ENCODE measurements at places on chromosomes 6 and 20.

DNA sequence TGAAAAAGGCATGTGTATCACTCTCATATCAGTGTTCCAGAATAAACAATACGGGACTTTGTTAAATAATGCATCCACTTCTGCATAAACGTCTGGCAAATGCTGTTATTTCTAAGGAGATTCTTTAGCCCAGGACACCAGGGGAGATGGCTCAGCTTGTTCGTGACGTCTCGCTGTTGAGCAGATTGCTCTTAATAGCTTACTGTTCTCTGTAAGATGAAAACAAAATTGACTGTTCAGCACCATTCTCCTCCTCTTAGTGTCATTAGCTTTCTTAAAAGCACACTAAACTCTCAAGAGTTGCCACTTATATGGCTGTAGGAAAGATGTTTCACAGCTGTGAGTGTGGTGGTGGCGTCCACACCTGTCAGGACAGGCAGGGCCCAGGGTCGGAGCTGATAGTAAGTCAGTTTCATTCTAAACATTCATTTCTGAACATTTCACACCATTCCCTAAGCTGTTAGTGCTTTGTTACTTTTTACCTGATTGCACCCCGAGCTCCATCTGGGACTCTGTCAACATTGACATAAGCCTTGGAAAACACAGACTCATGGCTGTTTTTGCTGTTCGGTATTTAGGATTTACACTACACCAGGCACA lies 132.1 kb downstream of the ZDHHC14 start:
- DNase-seq = no peak

GRCh38 chr6:134169871-134170486 lies 117.6 kb upstream of the SLC2A12 start:
- DNase-seq = no peak

DNA sequence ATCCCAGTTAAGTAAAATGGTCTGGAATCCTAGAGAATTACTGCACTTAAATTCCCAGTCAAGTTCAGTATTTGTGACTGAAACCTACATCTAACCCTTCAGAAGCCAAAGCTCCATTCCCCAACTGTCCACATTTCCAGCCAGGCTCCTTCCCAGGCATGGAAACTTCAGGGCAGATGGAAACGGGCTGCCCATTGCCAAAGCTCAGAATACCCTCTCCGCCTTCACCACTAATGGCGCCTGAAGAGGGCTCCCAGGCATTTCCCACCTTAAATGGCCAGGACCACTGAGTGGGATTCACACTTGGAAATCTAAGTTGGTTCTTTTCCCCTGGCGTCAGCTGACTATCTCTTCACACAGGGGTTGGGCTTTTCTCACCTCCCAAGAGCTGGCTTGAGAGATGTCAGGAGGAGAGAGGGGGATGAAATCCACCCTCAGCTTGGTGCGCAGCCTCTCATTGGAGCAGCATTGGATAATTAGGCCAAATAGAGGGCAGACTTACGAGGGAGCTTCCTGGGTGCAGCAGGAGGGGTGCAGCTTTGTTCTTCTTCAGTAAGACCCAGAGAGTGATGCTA lies 82.9 kb downstream of the ANKRD60 start:
- no peak for DNase-seq

DNA sequence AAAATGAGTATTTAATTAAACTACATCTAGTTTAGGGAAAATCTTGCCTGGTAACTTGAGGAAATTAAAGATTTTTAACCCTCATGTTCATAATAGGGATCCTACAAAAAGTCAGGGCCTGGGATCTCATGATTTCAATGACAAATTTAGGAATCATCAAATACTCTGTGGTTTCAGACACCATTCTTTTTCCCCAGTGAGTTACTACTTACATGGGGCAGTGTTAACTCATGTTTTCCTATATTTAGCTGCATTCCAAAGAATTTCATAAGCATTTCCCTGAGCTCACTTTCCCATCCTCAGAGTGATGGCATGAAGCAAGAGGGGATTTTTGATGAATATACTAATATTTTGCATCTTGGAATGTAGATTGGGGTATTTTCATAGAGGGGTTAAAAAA lies 321.7 kb downstream of the CENPW start:
- DNase-seq = no peak

DNA sequence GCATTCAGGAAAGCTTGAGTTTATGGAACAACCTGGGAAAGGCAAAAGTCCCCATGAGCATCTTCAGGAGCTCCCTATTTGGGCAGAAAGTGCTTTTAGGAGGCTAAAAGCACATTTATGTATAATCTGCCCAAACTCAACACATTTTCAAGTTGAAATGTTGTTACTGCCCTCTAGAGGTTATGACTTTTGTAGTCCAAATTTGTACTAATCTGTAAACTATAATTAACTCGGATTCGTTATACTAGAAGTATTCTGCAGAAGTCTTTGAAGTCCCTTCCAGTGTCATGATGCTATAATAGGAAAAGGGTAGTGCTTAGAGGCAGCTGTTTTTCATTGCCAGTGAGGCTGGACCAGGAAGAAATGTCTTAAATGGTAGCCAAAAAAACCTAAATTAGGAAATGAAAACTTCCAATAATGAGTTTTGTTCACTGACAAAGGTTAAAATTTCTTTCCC lies 44.8 kb upstream of the EMILIN3 start:
- no peak for DNase-seq

DNA sequence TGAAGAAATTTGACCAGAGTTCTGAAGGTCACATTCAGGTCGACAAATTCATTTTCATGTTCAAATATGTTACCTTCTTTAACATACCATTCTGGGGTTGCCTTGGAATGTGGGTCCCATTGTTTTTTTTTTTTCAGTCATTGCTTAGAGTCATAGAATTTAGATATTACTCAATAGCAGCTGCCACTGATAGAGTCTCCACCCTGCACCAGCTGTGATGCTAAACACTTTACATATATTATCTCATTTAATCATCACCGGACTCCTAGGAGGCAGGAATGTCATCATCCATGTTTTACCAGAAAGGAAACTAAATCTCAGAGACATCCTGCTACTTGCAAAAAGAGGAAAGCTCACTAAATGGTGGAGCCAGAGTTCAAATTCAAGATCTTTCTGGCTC lies 204.7 kb downstream of the ESR1 start:
- DNase-seq = no peak

- no peak for DNase-seq
Measured at GRCh38 chr6:93358435-93358834, 60.9 kb downstream of the EPHA7 start.

DNA sequence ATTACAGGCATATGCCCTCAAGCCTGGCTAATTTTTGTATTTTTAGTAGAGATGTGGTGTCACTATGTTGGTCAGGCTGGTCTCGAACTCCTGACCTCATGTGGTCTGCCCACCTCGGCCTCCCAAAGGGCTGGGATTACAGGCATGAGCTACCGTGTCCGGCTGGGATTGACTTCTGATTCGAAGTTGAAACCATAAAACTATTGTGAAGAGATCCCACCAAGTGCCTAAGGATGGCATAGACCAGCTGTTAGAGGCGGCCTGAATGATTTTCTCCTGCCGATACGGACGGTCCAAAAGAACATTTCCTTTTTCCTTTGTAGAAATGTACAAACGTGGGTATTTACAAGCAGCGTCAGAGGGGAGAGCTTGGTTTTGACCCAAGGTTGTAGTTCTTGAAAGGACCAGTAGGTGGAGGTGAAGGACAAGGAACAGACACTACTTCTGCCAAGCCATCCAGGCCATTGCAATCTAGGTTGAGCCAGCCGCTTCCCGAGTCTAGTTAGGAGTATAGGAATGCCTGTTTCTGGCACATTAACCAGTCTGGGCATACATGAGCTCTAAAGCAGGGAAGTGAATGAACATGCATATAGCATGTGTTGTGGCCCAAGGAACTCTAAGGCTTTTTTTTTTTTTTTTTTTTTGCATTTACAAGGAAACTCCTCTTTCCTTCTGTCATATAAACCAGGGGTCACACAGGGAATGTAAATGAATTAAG lies 29.0 kb downstream of the MOCS3 start:
- DNase-seq = peak; percentile 69

- DNase-seq = no peak
Measured at GRCh38 chr6:73180763-73181619, 44.3 kb downstream of the KHDC1L start.

- DNase-seq = no peak
Measured at GRCh38 chr6:87682310-87682709, 19.7 kb downstream of the AKIRIN2 start.

DNA sequence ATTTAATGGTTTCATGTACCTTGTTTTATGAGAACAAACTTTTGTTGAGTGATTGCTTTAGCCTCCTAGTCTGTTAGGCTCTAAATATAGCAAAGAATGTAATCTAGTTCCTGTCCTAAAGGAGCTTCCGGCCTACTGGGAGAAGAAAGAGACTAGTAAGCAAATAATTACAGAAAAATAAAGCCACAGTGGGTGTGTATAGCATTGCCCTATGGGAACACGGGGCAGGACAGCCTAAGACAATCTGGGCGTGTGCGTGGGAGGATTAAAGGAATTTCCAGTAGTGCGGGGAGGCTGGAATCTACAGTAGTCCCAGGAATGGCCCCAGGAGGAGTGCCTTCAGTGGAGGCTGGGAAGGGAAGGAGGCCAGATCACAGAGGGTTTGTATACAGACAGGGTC lies 98.1 kb upstream of the AKAP12 start:
- DNase-seq = no peak

DNA sequence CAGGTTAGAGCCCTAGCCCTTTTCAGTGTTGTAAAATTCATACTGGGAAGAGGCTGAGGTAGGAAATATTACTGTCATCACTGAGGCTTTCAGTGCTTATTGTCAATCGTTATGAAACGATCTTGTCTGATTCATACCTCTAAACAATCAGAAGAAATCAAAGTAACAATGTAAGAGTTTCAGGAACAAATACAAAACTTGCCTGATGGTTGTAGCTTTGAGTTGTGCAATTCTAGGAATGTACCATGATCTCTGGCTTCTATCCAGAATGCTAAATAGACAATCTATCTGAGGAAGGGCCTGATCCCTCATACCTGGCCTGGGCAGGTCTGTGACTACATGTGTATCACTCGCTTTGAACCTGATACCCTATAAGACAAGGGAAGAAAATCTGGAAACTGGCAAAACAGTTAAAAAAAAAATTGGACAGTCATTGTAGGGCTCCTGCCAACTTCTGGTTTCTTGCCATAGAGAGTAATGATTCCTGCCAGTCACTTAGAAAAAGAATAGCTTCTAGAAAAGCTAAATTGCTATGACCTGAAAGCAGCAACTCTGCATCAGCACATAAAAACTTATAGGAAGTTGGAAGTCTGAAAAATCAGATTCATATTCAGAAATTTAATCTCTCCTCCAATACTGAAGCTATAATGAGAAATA lies 234.7 kb downstream of the BTBD9 start:
- no peak for DNase-seq

GRCh38 chr6:170091639-170092579 lies 199.0 kb downstream of the DLL1 start:
- peak; percentile 18 for DNase-seq

DNA sequence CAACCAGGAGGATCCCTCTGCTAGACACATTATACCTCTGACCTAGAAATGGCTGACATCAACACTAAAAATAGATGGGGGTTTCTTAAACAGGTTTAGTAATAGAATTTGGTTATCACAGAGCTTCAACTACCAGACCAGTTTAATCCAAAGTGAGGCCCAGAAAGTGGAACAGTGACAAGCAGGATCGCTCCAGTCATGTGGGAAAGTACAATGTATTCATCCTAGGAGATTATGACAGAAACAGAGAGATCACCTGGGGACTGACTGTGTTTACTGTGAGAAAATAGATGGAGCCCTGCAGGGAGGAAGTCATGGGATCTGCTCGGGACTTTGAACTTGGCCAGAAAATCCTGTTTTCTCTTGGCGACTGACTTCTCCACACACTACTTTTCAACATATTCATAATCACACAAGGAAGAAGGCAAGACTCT lies 238.7 kb upstream of the SOX4 start:
- no peak for DNase-seq

- no peak for DNase-seq
Measured at GRCh38 chr6:142002825-142003405, 129.8 kb upstream of the GJE1 start.

- peak; percentile 68 for DNase-seq
Measured at GRCh38 chr20:64077876-64078551, 1.3 kb downstream of the RGS19 start.

DNA sequence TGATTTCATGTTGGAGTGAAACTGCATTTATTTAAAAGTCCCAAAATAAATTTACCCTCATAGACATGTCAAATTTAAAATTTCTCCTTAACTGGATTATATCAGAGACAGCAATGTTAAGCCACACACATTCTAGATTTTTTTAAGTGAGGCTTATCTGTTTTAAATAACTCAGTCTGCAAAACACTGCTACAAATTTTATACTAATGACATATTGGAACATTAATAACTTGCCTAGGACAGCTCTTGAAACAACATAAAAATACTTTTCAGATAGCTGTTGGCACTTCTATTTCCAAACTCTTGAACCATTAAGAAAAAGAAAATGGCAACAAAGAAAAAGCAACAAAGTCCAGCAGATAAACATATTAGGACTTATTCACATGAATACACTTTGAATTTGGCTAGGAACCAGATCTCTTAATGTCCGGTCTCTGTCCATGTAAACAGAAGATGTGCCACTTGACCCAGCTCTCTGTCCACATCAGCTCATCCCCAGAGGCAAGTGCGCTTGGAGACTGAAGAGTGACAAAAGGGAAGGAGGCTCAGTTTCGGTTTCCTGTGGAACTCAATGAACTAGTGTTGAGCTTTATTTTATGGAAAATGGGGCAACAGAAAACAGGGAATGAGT lies 219.3 kb upstream of the THBS2 start:
- DNase-seq = no peak

GRCh38 chr6:36734486-36735060 lies 36.9 kb downstream of the RAB44 start:
- DNase-seq = no peak

DNA sequence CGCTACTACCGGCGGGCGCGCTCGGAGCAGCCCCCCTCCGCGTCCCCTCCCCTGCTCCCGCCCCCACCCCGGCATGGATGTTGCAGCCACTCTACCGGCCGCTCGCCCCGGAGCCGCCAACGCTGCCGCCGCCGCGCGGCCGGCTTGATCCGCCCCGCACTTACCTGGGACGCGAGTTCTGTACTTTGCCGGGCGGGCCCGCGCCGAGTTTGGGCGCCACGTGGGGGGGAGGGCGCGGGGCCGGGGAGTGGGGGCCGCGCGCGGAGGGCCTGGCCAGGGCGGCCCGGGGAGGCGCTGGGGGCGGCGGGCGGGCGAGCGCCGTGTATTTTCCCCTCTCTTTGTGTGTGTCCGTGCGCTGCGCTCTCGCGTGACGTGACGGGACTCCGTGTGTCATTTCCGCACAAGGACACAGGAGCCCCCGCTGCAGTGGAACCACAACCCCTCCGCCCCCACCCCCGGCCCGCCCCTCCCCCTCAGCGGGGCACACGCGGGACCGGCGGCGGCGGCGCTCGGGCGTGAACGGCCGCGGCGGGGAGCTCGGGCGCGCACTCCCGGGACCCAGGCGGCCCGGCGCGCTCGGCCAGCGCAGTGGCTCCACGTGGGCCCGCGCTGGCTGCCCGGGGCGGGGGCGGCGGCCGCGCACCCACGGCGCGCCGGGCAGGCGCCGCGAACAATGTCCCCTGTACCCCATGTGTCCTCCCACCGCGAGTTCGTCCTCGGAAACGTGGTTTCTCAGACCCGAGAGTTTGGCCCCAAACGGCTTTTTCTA lies at the start of gene BEND3:
BEND3 (minus strand) TSS at position 590 of the 769 bp plus-strand sequence. CDS start 16,230 bp downstream, outside the sequence.
- DNase-seq = peak; percentile 49

GRCh38 chr6:112879920-112880413 lies 532.8 kb downstream of the RFPL4B start:
- no peak for DNase-seq

Measured in stimulated activated CD8-positive, alpha-beta memory T cell treated with anti-CD3 and anti-CD28 coated beads, Interleukin-4, amount 100 ng/mL, for 48 hours (primary cell).